ENCODE measurements at places on chromosomes 4 and X.
A peak's percentile ranks its signal among the peaks of the same experiment; 100 is the strongest.

GRCh38 chr4:128590034-128590740 lies 219.3 kb upstream of the JADE1 start:
- DNase-seq = no peak

GRCh38 chrX:103397707-103398106 lies 21.4 kb downstream of the BEX3 start:
- no peak for DNase-seq

GRCh38 chr4:128848461-128848860 lies 39.0 kb downstream of the JADE1 start:
- DNase-seq = no peak

DNA sequence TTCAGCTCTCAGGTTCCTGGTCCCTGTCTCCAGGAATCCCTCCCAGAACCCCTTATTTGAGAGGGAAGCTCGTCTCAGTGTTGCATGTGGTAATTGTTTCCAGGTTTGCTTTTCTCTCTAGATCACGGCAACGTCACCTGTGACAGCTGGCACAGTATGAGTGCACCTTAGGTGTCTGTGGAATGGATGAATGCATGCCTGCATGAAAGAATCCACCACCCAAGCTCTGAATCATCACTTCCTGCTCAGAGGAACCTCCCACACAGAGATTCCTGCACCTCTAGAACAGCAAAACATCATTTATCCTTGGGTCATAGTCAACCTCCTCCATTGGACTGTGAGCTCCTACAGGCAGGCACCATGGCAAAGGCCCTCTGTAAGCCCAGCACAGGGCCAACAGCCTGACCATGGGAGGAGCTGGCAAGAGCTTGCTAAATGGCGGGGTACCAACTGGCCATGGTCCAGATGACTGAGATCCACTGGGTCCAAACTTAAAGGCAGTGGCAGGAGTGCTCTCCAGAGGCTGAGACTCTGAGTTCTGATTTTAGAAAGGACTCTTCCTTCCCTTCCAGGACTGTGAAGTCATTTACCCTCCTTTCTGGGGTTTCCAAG lies 116.2 kb downstream of the SLC2A9 start:
- no peak for DNase-seq

DNA sequence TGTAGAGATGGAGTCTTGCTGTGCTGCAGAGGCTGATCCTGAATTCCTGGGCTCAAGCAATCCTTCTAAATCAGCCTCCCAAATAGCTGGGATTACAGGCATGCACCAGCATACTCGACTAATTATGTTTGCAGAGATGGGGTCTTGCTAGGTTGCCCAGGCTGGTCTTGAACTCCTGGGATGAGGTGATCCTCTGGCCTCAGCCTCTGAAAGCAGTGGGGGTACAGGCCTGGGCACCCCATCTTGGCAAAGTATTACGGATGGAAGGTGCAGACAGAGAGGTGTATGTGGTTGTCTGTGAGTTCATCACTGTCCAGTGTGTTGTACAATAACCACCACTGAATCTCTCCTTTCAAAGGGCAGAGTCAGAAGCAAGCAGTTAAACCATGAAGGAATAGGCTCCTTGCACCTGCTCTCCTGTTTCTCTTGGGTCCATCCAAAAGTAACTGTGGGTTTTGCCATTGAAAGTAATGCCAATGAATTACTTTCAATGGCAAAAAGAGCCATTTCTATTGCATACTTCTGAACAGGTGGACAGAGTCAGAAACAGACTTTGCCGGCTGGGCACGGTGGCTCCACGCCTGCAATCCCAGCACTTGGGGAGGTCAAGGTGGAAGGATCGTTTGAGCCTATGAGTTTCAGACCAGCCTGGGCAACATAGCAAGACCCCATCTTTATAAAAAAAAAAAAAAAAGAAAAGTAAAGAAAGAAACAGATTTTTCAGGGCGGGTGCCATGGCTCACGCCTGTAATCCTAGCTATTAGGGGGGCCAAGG lies 7.0 kb upstream of the AKAP17A start:
- DNase-seq = peak; percentile 28

- peak; percentile 69 for DNase-seq
These were observed 152.5 kb upstream of the PJA1 start for GRCh38 chrX:69317721-69318120.

- no peak for DNase-seq
These were observed 53.7 kb upstream of the TMPRSS11F start for GRCh38 chr4:68183417-68183816.

DNA sequence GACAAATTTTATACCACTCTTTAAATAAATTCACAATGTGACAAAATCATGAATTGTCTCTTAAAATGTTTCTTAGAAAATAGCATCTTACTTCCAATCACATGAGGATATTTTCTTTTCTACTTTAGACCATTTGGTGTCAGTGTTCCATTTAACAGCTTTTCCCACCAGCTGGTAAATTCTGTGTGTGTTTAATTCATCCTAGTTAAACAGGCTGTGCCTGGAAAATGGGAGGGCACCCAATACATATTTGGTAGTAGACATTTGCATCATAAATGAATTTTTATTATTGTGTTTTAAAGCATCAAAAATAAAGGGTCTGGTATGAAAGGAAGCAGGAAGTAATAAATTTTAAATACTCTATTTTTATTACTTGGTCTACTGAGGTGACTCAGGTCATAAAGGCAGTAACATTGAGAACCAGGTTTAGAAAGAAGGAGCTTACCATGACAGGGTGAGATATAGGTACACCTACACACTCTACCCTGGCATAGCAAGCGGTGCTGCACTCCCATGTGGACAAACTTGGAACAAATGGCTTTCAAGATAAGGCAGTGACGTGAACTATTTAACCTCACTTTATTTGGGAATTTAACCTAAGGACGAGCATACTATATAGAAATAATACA lies 344.5 kb downstream of the BMPR1B start:
- DNase-seq = no peak

GRCh38 chr4:153227469-153228075 lies 23.3 kb downstream of the TRIM2 start:
- no peak for DNase-seq

DNA sequence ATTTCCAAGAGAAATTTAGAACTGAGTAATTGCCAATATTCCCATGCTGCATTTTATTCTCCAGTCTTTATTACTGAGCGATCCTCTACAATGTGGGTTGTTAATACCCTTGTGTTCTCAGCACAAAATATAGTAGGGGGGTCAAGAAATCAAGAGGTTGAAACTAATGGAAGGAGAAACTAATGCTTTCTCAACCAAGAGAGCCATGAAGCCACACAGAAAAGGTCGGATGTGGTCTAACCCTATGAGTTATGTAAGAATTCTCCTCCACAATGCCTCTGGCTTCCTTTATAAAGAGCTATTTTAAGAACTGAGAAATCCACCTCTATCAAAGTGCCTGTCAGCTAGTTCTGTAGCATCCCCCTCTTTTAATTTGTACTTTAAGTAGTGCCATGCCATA lies 268.5 kb downstream of the CHIC1 start:
- DNase-seq = no peak

DNA sequence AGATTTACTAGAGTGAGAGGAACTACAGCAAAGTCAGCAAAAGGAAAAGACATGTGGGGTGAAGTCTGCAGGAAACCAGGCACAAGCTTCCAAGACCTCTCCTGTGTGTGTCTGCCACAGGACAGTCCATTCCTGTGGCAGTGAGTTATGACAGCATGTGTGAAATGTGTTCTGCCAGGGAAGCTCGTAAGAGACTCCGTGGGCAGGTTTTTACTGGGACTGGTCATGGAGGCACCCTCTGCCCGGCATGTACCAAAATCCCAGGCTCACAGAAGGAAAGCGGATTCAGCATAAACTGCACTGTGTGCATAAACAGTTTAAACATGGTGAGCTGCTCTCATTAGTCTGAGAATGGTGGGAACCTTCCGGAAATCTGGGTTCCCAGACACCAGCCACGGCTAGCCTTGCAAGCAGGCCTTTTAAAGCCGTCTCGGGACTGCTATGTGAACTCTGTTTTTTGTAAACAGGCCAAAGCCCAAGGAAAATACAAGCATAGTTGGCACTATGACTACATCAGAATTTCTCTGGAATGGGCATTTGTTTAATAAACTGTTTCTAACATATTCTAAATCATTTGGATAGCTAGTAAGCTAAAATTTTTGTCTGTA lies 288.5 kb downstream of the TENM3 start:
- DNase-seq = no peak

DNA sequence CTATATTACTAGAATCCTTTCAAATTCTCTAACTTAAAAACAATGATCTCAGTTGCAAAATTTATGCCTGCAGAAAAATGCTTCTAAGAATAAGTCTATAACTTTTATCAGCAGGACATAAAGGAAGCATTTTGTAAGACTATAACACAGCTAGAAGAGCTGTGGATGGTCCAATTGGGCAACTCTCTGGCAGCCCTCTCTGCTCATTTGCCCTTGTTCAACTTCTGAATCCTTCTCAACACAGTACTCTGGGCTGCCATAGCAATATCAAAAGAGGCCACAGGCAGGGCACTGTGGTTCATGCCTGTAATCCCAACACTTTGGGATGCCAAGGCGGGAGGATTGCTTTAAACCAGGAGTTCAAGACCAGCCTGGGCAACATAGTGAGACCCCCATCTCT lies 88.5 kb downstream of the MID1 start:
- DNase-seq = no peak

- no peak for DNase-seq
These were observed 756 bp downstream of the IGFBP7 start for GRCh38 chr4:57109411-57109846.

DNA sequence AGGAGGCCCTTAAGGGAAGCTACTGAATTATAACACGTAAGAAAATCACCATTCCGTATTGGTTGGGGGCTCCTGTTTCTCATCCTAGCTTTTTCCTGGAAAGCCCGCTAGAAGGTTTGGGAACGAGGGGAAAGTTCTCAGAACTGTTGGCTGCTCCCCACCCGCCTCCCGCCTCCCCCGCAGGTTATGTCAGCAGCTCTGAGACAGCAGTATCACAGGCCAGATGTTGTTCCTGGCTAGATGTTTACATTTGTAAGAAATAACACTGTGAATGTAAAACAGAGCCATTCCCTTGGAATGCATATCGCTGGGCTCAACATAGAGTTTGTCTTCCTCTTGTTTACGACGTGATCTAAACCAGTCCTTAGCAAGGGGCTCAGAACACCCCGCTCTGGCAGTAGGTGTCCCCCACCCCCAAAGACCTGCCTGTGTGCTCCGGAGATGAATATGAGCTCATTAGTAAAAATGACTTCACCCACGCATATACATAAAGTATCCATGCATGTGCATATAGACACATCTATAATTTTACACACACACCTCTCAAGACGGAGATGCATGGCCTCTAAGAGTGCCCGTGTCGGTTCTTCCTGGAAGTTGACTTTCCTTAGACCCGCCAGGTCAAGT lies 6.9 kb upstream of the MSANTD1 start:
- no peak for DNase-seq

DNA sequence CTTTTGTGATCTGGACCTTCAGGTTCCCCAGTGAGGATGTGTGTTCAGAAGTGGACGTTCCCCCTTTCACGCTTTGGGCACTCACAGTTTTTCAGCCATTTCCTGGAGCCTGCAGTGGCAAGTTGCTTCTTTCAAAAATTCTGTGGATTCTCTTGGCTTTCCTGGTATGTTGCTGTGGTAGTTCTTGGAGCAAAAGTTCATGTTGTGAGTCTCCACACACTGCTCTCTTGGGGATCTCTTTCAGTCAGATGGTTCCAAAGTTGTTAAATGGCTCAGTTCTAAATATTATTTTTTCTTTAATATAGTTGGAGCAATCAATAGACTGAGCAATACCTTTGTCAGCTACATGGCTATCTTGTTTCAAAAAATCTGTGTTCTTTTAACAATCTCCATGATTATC lies 28.5 kb upstream of the BANK1 start:
- DNase-seq = no peak

- DNase-seq = no peak
These were observed 19.5 kb downstream of the WWC2 start for GRCh38 chr4:183118585-183118984.

DNA sequence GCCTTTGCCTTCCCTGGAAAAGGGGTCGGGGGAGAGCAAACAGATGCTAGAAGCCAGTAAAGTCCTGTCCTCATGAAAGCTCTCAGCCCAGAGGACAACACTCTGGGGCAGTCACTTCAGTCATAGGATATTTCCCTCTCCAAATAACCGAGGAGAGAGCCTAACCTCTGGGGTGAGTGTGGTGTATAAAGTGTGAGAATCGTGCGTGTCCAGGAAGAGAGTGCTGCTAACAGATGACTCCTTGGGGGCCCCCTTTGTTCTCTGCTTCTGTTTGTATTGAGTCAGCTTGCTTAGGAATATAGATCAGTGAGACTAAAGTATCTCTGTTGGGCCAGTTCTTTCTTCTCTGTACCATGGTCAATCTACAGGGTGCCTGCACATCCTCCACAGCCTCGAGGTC lies 247.2 kb downstream of the PALLD start:
- no peak for DNase-seq

DNA sequence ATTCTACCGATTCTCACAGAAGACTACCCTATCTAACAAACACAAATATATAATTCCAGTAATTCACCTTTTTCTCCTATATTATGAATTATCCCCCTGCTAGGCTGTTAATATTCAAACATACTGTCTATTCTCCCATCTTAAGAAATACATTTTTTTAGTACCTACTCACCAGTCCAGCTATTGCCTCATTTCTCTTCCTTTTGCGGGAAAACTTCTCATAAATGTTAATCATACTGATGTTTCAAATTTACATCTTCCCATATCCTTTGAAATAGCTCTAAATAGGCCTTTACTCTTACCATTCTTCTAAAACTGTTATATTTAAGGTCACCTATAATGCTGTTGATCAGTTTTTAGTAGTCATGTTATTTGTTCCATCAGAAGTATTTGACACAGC lies 759.1 kb upstream of the SLIT2 start:
- no peak for DNase-seq

- DNase-seq = no peak
These were observed 108.7 kb downstream of the DHRSX start for GRCh38 chrX:2391869-2392606.

GRCh38 chrX:1391707-1392375 lies at the start of gene SLC25A6:
SLC25A6 (minus strand) TSS chrX:1392113; CDS start chrX:1392009, 104 bp downstream.
- peak; percentile 99 for DNase-seq

- no peak for DNase-seq
These were observed 68.5 kb downstream of the PHOX2B start for GRCh38 chr4:41679991-41680390.

DNA sequence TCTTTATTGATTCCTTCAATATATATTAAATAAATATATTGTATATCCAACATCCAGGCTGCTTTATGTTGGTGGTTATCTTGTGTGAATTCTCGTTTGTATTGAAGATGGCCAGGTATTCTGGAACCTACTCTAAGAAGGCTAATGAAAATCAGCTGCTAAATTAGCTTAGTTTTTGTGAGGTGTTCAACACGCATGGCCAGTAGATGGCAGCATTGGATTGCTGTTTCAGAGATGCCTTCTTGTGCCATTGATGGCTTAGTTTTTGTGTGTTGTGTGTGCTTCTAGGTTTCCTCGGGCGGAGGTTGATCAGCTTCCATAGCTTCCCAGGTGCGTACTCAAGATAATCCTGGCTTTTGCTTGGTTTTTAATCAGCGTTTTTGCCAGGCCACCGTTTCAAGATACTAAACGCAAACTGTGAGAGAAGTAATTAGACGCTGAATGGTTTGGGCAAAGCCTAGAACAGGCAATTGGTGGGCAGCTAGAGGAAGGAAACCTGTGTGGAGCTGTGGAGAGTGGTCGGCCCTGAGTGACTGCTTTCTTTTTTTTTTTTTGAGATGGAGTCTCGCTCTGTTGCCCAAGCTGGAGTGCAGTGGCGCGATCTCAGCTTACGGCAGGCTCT lies 15.1 kb downstream of the NOCT start:
- DNase-seq = no peak

Data from vagina (tissue), 2 donors.